NCI-H2081 (cell line): ENCODE measurements at places on chromosomes 13 and 19.

- DNase-seq, result no peak
Measured at GRCh38 chr13:59337070-59337469, 826.7 kb downstream of the DIAPH3 start.

GRCh38 chr19:56477429-56478338, 539 bp upstream of the ZNF667 start:
- peak; percentile 93 for DNase-seq

DNA sequence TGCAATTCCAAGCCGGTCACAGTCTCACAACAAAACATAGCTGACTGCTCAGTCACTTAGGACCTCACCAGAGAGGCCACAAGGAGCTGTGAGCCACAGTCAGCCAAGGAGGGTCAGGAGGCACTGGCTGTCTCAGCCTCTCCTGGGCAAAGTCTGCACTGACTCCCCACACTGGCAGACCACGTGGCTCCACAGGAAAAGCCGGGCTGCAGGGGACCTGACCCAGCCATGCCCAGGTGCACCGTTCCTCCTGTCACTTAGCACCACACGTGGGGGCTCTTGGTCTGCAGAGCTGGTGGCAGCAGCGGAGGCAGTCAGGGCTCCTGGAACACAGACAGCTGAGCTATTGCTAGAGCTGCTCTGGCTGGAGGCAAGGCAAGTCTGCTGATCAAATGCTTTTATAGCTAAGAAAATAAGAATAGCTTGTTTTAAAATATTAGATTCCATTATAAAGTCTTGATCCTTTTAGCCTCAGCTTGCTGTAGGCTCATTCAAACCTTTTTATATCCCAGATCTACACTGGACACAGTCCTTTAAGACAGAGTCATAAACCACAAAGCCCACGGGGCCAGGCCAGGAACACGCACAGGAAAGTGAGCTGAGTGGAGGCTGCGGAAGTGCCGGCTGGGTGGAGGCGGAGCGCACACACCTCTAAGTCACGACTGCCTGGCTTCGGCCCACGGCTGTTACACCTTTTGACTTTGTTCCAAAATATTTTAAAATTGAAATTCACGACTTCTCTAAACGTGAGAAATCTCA, 744.1 kb downstream of the UQCRFS1 start:
- DNase-seq, result no peak

GRCh38 chr13:24134757-24135156, 25.8 kb upstream of the SPATA13 start:
- no peak for DNase-seq

- peak; percentile 6 for DNase-seq
Measured at GRCh38 chr13:19862481-19863313, 752 bp downstream of the ZMYM5 start.

- no peak for DNase-seq
Measured at GRCh38 chr19:46555628-46556280, 45.4 kb upstream of the CALM3 start.

DNA sequence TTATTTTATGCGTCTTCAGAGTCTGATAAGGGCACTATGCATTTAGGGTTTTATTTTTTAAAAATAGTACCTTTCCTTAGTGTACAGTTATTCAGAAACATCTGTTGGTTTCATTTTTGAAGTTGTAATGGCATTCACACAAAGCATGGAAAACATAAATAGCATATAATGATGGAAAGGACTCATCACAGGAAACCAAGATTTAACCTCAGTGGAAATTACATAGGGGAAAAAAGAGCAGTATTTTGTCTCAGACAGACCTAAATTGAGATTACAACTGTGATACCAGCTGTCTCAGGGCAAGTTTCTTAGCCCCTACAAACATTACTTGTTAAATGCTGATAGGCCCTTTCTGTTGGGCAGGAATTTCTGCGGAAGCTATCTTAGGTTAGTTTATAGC, 57.2 kb downstream of the NHLRC3 start:
- DNase-seq, result no peak

DNA sequence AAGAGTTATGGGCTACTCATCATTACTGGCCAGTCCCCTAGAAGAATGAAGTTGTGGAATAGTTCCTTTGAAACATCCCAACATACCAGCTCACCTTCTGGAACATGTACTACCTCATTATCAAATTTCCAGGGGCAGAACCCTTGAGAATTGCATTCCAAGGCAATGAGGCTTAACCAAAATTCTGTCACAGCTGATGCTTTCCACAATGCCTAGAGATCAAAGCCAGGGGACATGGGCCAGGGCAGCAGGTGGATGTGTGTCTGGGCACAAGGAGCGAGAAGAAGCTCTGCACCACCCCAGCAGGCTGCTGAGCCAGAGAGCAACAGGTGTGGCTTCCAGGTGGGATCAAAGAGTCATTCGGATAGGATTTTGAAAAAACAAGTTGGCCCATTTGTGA, 362.1 kb downstream of the EFNB2 start:
- no peak for DNase-seq

DNA sequence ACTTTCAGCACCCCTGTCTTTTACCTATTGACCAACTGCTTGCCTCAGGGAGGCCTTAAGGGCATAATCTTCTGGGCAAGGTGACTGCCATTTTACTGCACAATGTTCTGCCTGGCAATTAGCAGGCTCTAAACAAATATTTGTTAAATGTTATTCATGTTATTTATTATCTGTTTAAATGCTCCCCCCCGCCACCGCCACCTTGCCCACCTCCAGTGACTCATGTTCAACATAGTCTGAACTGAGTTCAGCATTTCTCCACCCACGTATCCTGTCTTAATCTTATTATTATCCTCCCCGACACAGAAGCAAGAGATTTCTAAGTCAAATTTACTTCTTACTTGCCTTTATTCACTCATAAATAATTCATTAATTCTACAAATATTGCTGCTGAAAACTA, 144.8 kb downstream of the LIG4 start:
- no peak for DNase-seq

- DNase-seq, result peak; percentile 24
Measured at GRCh38 chr13:104318121-104318520, 1251.9 kb upstream of the SLC10A2 start.

DNA sequence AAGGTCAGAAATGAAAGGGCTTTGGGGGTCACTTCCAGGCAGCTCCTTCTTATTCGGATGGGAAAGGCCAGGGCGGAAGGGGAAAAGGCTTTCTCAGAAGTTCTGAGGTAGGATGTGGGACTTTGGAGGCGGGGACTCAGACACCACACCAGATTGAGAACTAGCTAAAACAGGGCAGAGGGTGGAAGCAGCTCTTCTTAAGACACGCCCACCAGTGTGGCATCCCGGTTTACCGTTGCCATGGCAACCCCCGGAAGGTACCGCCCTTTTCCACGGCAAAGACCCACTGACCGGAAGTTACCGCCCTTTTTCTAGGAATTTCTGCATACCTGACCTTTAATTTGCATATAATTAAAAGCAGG, 3.8 kb upstream of the LILRA5 start:
- no peak for DNase-seq

GRCh38 chr13:71727662-71728061, 139.3 kb downstream of the DACH1 start:
- DNase-seq, result no peak

DNA sequence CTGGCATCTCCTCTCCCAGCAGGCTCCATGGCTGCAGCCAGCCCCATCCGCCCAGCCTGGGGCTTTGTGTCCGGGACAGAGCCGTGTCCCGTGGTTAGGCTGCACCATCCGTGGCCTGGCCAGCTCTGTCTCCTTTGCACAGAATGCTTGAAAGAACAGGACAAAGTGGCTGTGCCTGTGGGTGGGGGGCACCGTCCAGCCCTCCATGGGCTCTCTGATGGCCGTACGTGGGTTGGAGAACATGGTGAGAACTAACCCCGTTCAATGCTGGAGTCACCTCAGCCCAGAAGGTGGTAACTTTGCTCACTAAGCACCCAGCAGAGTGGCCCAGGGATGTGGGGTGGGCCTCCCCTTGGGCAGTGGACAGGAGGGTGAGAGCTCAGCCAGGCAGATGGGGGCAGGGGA, 2.8 kb downstream of the RPS15 start:
- no peak for DNase-seq

- no peak for DNase-seq
Measured at GRCh38 chr13:23851106-23851505, 38.1 kb downstream of the MIPEP start.

GRCh38 chr19:48135411-48135810, 24.8 kb upstream of the PLA2G4C start:
- no peak for DNase-seq

GRCh38 chr13:111460548-111461444, 140.4 kb downstream of the TEX29 start:
- peak; percentile 70 for DNase-seq

GRCh38 chr13:35804901-35805300, 326.3 kb downstream of the DCLK1 start:
- no peak for DNase-seq

DNA sequence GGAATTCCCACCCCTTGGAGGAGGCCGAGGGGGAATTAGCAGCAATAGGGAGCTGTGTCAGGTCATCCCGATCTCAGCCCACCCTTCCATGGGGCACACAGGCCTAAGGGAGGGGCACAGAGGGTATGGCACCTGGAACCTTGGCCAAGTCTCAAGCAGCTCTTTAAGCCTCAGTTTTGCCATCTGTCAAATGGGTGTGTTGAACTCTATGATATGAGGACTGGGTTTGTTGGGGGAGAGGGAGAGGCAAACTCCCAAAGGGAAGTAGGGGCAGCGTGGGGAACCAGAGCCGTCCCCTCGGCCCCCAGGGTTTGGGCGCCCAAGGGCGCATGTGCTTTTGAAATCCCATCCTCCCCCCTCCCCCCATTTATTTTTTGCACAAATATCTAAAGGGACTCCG, 49.7 kb downstream of the COLGALT1 start:
- no peak for DNase-seq

DNA sequence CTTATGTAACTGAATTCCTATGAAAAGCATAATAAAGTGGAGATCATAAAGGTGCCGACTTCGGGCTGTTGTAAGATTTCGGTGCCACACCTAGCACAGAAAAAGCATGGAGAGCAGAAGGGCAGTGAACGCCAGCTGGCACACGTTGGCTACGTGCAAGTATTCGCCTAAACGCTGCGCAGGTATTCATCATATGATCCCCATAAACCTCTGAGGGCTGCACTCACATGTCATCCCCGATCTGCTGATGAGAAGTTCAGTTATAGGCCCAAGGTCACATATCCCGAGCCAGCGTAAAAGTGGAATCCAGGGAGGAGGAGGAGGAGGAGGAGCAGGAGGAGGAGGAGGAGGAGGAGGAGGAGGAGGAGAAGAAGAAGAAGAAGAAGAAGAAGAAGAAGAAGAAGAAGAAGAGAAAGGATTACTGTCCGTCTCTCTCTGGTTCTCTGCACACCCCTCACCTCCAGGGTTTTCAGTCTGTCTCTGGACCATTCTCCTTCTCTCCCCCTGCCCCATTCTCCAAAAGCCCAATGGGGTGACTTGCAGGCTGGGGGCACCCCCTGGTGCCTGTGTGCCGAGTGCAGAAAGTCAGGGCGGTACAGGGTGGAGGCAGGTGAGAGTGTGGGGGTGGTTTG, 18.6 kb upstream of the CYP2S1 start:
- no peak for DNase-seq

DNA sequence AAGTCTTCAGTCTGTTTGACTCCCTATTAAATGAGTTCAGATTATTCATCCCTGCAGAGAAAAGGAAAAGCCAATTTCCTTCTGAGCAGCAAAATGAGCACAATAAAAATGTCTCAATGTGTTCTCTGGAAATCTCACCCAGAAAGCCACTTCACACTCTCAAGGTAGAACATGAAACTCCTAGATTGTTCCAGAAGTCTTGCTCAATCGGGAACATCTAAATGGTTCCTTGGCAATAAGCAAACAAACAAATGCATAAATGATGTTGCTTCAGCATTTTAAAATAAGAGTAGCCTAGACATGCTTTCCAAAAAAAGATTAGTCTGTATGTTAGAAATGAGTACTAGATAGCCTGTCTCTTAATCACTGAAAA, 59.7 kb upstream of the TNFRSF19 start:
- no peak for DNase-seq

DNA sequence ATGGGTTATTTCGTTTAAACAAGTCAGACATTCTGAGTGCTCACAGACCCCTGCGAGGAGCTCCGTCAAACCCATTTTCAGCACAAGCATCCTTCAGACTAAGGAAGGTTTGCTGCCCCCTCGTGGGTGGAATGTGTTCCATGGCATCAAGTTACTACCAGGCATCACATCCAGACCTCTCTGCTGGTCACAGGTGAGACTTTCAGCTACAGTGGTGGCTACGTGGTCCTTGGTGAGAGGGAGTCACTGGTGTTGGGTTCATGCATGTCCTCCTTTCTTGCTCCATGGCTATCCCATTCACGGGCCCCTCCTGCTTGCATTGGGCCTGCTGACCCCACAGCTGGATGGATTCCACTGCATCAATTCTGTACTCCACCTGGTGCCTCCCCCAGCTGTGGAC, 9.1 kb upstream of the LILRB5 start:
- DNase-seq, result peak; percentile 44

DNA sequence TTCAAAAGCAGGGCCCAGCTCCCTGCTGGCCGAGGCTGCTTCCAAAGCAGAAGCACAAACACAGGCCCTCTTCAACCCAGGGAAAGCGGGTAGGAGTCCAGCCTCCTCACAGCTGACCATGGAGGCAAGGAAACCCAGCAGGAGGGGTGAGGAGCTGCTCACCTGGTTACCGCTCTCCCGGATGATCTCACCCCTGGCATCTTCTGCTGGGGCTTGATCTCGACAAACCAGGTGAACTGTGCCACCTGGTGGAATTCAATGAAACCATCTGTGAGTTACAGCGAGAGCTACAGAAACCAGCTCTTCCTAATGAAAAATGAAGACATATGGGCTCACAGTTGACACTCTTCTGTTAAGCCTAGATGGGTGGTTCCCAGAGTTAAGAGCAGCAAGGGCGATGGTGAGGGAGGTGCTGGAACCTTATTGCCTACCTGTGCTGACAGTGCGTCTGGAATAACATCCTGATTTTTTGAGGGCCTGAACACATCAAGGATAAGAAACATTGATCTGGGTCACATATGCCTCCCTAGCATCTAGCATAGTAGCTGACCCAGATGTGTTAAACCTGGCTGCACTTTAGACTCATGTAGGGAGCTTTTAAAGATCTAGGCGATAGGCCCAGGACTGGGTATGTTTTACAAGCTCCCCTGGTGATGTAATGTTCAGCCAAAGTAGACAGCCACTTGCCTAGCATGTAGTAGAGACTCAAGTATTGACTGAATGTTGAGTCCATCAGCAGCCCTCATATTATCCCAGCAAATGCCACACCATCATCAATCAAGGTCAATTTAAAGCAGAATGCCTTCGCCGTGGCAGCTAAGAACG, 6.1 kb downstream of the DHRS12 start:
- peak; percentile 83 for DNase-seq

- DNase-seq, result no peak
Measured at GRCh38 chr13:95075506-95075905, 225.7 kb downstream of the ABCC4 start.

- DNase-seq, result no peak
Measured at GRCh38 chr19:56159009-56159559, 16.7 kb upstream of the GALP start.

DNA sequence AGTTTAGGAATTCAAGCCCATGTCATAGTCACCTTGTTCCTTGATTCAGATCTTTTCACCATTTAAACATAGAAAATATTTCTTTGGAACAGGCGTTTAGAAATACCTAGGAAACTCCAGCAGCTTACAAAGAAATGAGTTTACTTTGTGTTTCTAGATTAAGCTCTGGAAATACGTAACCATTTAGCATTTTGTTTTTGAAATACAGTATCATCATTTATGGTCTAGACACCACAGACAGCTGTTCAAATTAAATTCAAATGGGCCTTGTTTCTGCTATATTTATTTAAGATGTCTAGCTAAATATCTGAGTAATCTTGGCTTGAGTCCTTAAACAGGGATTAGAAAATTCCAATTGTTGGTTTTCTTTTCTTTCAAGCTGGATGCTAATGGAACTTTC, 228.5 kb downstream of the NDFIP2 start:
- DNase-seq, result no peak

- DNase-seq, result no peak
Measured at GRCh38 chr13:67217880-67218279, 12.3 kb downstream of the PCDH9 start.

- DNase-seq, result peak; percentile 73
Measured at GRCh38 chr19:47863514-47863936, 4.5 kb downstream of the TPRX2 start.
